Thymus (tissue), 14 donors: ENCODE measurements at places on chromosomes 4 and X. TPM values are rescaled to one million over a fixed set of nuclear protein-coding genes. Genes with fewer than 3 reads are reported as not detected.

DNA sequence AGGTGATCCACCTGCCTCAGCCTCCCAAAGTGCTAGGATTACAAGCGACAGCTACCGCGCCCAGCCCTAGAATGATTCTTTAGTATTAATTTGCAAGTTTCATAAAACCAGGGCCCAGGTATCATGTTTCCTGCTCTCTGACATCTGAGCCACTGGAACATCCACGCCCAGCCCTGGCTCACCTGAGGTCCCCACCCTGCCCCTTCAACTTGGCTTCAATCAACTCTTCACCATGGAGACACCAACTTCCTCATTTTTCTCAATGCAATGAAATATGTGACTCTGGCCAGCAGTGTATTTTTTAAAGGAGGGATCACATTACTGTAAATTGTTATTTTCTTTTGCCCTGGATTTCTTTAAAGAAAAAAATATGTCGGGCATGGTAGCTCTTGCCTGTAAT, 3.9 kb downstream of the PRSS12 start:
- DNase-seq = no peak

DNA sequence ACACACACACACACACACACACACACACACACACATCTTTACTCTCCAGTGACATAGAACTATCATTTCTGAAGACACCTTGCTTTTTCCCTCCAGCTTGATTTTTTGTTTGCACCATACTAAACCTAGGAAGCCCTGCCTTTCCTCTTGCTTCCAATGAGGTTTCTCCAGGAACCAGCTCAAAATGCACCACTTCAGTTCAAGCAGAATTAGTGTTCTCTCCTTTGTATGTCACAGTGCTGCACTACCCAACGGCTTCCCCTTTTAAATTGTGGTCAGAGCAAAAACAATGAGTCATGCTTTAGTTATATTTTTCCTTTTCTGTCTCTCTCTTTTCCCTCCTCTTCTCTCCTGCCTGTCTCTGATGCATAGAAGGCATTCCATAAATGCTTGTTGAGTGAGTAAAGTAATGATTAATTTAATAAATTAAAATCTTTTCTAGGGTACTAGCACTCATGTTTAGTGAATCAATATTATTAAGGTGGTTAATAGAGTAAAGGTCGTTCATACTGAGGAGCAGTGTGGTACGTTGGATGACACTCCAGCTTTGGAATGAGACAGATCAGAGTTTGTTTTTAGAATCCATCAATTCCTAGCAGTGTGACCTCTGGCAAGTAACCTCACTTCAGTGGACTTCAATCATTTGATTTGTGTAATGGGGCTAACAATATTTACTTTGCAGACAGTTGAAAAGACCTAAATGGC, 5.9 kb downstream of the RTL3 start:
- peak; percentile 67 for DNase-seq

GRCh38 chr4:22504447-22504846, 11.4 kb downstream of the ADGRA3 start:
- DNase-seq = no peak

- DNase-seq = no peak
Observed at GRCh38 chrX:34942496-34942895, at the start of gene FAM47B. Gene FAM47B (plus strand): TSS chrX:34942796. CDS start chrX:34942832, 36 bp downstream.

- DNase-seq = no peak
Observed at GRCh38 chrX:45165726-45166125, 35.0 kb downstream of the DIPK2B start.

- no peak for DNase-seq
Observed at GRCh38 chrX:31715675-31716074, 643.8 kb upstream of the FTHL17 start.

GRCh38 chr4:183229397-183229796, 90.7 kb downstream of the CLDN22 start:
- DNase-seq = no peak

DNA sequence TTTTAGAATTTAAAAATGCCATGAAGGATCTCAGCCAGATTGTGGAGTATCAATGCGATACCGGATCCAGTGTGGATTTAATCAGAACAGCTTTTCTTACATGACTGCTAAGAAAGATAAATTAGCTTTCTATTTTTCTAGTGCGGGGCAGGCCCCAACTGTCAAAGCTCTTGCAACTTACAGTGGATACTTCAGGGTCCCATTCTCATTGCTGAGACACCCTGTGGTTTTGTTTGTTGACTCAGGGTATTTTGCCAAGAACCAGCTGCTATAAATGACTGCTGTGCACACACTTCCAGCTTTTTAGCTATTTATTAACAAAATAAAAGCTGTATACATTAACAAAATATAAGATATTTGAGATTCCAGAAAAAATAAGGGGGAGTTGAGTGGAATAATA, 166.4 kb downstream of the DCLK2 start:
- DNase-seq = no peak

GRCh38 chr4:182604161-182604622, 313.0 kb downstream of the DCTD start:
- DNase-seq = no peak

DNA sequence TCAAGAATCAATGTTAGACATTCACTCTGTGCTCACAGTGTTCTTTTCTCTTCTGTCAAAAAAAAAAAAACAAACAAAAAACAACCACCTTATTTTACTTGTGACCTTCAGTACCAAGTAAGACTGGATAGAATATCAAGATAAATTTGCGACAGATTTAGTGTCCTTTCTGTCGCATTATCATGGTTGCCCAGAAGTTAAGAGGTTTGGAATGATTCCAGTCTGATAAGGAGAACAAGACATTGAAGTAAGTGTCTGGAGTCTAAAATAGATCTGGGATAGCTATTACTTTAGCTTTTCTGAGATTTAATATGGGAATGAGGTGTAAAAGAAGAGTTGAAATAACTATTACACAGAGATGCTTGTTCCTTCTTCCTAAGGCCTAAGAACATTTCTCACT, 31.7 kb downstream of the SNCA start:
- DNase-seq = no peak

- DNase-seq = no peak
Observed at GRCh38 chr4:791252-791897, 34.6 kb downstream of the CPLX1 start.

DNA sequence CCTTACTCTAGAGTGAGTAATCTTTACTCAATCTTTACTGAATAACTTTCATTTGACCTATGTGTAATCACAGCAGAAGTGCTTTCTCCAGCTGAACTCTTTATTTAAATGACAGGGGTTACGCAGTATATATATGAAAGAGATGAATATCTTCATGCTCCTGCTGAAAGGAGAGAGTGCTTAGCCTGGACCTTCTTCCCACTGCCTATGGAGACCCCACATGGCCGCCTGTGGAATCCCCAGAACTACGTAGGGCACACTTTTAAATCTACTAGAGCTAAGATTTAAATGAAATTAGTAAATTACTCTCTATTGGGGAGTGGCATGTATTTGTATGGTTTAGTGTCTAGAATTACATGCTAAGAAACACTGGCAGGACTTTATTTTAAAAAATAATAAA, 391.2 kb downstream of the ANKRD50 start:
- no peak for DNase-seq

GRCh38 chr4:105417624-105418023, 56.2 kb downstream of the PPA2 start:
- no peak for DNase-seq

DNA sequence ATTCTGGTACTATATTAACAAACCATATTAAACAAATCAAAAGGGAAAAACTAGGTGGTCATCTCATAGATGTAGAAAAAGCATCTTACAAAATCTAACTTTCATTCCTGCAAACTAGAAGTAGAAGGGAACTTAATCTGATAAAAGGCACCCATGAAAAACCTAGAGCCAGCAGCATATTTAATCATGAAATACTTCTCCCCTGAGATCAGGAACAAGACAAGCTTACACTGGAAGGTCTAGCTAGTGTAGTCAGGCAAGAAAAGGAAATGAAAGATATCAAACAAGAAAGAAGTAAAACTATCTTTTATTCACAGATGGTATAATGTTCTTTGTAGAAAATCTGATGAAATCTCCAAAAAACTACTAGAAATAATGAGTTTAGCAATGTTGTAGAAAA, 41.2 kb downstream of the ATP10D start:
- DNase-seq = no peak

DNA sequence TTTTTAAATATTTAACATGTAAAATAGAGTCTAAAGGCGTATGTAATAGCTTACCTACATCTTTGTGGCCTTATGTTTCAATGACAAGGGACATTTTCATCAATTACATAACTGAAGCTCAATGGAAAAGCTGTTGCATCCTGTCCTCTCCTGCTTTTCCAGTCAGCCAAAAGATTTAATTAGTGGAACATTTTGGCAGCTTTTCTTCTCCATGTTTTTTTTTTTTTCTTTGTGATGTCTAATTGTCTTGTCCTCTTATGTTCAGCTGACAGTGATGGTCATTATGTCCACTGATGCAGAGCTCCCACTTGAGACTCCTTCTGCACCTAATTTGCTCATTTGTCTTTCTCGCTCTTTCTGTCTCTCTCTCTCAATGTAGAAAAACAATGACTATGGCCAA, 422.2 kb downstream of the GABRG1 start:
- DNase-seq = no peak

- no peak for DNase-seq
Observed at GRCh38 chr4:16859031-16859430, 39.4 kb downstream of the LDB2 start.

GRCh38 chrX:22534643-22535042, 261.9 kb downstream of the CBLL2 start:
- DNase-seq = no peak

GRCh38 chr4:180203349-180203748, 2039.9 kb upstream of the TENM3 start:
- no peak for DNase-seq

- no peak for DNase-seq
Observed at GRCh38 chr4:168415911-168416310, 64.4 kb downstream of the DDX60L start.

- no peak for DNase-seq
Observed at GRCh38 chr4:119512398-119512797, 116.2 kb downstream of the PDE5A start.

- DNase-seq = no peak
Observed at GRCh38 chr4:185685804-185686203, 126.2 kb downstream of the SORBS2 start.

DNA sequence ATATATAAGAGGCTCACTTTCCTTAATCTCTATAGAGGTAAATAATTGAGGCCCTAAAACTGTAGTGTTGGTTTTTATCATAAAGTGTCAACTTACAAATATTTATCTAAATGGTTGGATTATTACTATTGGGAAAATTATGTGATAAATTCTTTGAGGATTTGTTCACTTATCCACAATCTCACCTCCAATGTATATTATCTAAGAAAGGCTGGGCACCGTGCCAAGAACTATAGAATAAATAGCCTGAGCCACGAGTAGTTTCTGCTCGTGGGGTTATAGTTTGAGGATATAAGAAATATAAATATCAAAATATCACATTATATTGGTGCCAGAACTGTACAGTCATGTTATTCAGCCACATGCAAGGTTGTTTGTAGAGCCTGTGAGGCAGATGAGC, 177.9 kb downstream of the VEGFC start:
- no peak for DNase-seq

The PABPC4L gene
- 1.0 TPM for polyA plus RNA-seq

The ZNF711 gene
- 20.6 TPM for polyA plus RNA-seq

The MAGEB1 gene
- polyA plus RNA-seq = not detected

The HELT gene
- polyA plus RNA-seq = 0.07 TPM

The CAPN6 gene
- 0.66 TPM for polyA plus RNA-seq

The ARHGAP4 gene
- polyA plus RNA-seq = 481 TPM

The TBX22 gene
- polyA plus RNA-seq = not detected

The VCX2 gene
- not detected for polyA plus RNA-seq
